H7 (cell line): ENCODE measurements at places on chromosomes 7 and 10. TPM values are rescaled to one million over a fixed set of nuclear protein-coding genes. Genes with fewer than 3 reads are reported as not detected.

- DNase-seq, result peak; percentile 69
These were observed 73.7 kb downstream of the INSIG1 start for GRCh38 chr7:155371331-155371883.

DNA sequence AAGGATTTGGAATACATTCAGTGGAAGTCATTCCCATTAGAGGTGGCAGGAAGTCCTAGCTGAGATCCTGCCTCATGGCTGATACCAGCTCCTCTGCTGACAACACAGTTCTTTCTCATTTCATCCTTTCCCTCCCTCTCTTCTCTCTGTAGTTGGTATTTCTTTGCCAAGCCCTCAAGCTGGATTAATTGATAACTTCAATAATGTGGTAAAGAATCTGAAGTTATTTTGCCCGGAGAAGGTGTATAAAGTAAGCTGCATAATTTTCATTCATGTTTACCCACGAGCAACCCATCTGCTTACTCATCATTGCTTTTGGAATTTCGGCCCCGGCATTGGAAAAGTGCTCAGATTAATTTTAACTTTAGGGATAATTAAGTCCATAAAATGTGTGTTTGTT, 85.2 kb upstream of the PLPP4 start:
- no peak for DNase-seq

GRCh38 chr7:18558503-18558902, 63.0 kb downstream of the HDAC9 start:
- no peak for DNase-seq

GRCh38 chr7:24842449-24843241, 85.4 kb upstream of the GSDME start:
- DNase-seq, result no peak

GRCh38 chr7:33038639-33039038, 23.9 kb downstream of the NT5C3A start:
- no peak for DNase-seq

GRCh38 chr7:70271617-70272081, 673.4 kb downstream of the AUTS2 start:
- DNase-seq, result no peak

DNA sequence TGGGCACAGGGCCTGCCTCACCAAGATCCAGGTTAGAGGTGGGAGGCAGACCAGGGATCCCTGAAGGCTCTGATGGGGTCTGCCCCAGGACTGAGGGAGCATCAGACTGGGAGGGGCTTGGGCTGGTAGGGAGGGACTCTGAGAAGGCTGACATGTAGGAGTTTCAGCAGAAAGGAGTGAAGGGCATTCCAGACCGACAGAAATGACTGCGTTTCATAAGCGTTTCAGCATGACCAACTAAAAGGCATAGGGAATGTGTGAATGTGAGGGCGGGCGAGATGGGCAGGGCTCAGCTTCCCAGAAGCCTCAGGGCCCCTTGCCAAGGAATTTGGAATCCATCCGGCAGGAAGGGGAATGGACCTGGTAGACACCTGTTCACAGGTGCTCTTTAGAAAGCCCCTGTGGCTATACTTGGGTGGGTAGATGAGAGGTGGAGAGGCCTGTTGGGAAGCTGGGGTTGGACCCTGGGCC, 24.9 kb upstream of the SLC29A3 start:
- DNase-seq, result no peak

GRCh38 chr7:73345951-73346350, 18.0 kb downstream of the FKBP6 start:
- DNase-seq, result no peak

DNA sequence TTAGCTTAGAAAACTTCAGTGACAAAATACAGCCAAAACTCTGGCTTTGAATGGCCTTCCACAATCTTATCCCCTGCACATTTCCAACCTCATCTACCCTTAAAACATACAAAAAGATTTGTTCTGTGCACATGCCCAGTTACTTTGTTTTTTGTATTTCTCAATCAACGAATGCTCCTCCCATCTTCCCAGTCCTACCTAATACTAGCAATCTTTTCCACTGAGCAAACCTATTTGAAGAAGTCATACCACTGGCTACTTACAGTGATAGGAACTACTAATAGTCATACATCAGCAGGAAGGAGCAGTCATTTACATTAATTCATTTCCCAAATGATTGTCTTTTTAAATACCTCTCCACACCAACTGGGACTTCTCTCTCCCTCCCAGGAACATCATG, 2.5 kb downstream of the USP54 start:
- DNase-seq, result no peak

- no peak for DNase-seq
These were observed 19.5 kb upstream of the ITPRID1 start for GRCh38 chr7:31494421-31494820.

DNA sequence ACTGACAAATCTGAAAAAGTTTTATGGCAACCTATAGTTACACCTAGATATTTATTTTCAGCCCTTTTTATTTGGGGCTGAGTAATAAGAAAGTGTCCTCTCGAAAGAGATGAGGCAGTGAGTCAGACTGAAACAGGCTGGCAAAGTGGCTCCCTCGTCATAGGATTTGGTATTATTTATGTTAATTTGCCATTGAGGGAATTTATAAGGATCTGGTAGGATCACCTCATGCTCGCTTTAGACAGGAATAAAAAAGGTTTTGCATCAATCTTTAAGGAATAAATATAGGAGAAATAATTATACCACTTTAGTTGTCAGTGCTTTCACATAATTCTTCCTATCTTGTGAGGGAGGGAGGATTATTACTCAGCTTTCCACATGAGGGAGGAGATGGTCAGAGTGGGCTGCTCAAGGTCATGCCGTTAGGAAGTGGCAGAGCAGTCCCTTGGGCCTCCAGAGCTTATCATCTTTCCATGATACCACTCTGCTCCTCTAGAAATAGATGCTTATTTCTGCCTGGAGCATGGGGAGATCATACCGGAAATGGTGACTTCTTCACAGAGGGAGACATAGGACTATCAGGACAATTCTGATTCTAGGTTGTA, 356.8 kb downstream of the GPR158 start:
- DNase-seq, result no peak

GRCh38 chr10:130443066-130443465, 306.9 kb downstream of the GLRX3 start:
- DNase-seq, result no peak

GRCh38 chr7:120819861-120820260, 38.1 kb downstream of the TSPAN12 start:
- DNase-seq, result no peak

DNA sequence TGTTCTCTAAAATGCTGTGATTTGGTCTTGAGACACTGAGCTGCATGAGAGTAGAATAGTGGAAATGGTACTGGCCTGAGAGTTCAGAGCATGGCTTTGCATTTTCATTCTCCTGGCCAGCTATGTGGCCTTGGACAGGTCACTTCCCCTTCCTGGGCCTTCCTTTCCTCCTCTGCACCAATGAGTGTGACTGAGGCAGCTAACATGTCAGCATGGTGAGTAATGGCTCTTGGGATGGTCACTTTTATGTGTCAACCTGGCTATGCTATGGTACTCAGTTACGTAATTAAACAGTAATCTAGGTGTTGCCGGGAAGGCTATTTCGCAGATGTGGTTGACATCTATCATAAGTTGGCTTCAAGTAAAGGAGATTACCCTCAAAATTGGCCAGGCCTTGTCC, 109.3 kb downstream of the RTKN2 start:
- DNase-seq, result no peak

- no peak for DNase-seq
These were observed 63.0 kb downstream of the CUL1 start for GRCh38 chr7:148761499-148762278.

DNA sequence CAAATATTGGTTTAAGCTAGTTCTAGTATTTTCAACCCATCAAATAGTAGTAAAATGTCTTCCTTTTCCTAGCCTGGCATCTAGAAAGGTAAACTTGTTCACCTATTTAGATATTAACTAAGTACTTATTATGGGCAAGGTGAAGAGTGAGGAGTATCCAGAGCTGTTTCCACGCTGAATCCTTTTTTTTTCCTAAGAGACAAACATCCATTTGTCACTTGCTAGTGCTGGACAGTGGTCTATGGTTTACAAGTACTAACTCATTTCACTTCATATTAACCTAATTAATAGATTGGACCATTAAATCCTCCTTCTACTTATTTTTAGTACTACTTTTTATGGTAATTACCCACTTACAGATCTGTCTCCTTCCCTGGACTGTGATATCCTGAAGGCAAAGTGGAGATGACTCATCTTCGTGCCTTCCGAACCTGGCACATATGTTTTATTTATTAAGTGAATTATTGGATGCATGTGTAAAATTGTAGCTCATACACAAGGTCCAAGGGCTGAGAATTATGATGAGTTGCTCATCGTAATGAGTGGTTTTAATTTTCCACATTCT, 159.6 kb upstream of the IGFBP3 start:
- DNase-seq, result no peak

- no peak for DNase-seq
These were observed 19.3 kb downstream of the MYOF start for GRCh38 chr10:93462881-93463280.

- no peak for DNase-seq
These were observed 12.4 kb downstream of the RBP3 start for GRCh38 chr10:47360419-47361040.

GRCh38 chr10:111435871-111436270, 359.0 kb downstream of the ADRA2A start:
- no peak for DNase-seq

DNA sequence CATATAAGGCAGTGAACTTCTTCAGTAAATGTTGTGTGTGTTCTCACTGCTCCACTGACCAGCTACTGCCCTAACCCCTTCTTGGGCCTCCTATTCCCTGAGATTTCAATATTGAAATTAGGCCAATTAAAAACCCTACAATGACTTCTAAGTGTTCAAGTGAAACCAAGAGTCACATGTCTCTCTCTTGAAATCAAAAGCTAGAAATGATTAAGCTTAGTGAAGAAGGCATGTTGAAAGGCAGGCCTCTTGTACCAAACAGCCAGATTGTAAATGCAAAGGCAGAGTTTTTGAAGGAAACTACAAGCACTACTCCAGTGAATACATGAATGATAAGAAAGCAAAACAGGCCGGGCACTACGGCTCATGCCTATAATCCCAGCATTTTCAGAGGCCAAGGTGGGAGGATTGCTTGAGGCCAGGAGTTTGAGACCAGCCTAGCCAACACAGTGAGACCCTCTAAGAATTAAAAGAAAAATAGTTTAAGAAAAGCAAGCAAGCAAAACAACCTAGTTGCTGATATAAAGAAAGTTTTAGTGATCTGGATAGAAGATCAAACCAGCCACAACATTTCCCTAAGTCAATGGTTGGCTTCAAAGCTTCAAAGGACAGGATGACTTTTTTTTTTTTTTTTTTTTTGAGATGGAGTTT, 22.3 kb downstream of the BRAF start:
- no peak for DNase-seq

- no peak for DNase-seq
These were observed 83.4 kb upstream of the PPP1R9A start for GRCh38 chr7:94823947-94824346.

DNA sequence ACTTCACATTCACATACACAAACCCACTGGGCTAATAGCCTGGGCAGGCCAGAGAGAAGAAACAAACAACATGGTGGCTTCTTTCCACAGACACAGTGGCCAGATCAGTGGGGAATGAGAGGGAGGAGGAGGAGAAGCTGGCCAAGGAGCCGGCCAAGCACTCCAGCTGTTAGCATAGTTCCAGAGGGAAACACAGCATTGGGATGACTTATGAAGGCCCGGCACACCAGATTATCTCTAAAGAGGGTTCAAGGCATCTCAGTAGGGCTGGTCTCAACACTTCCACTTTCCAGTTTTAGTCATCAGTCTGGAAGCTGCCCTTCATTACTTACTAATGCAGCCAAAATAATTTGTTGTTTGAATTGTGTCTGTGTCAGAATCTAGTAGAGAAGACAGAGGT, 42.1 kb upstream of the GPR26 start:
- no peak for DNase-seq

GRCh38 chr10:123553810-123554430, 112.2 kb upstream of the GPR26 start:
- no peak for DNase-seq

- peak; percentile 67 for DNase-seq
These were observed 386.3 kb downstream of the TNS3 start for GRCh38 chr7:47195641-47196040.

DNA sequence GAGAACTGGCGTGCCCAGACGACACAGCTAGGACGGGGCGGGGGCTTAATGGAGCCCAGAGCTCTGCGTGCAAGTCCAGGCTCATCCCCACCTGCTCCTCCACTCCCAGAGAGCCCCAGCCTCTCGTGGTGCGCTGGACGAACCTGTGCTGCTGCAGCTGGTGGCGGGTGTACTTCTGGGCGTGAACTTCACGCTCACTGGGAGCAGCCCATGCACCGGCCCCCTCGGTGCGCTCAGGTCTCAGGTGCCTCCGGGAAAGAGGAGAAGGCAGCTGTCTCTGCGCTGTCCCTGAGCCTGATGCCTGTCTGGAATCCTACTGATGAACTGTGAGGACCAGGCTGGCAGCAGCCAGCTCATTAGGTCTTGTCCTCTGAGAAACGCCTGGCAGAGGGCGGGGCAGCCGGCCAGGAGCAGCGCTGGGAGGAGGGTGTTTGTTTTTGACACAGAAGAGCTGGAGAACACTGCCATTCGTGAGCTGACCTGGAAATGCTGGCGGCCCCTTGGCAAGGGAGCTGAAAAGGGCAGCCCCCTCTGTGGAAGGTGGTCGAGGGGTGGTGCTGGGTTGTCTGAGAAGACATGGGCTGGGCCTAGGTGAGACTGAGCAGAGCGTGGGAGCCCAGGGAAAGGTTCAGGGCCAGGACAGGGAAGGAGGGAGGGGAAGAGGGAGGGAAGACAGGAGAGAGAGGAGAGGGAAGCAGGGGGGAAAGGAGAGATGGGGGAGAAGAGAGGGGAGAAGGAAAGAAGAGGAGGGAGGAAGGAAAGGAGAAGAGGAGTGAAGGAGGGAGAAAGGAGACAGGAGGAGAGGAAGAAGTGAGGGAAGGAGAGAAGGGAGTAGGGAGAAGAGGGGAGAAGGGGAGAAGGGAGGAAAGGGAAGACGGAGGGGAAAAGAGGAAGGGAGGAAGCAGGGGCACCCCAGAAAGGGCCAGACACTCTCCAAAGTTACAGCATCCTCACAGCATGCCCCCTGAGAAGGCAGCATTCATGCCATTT, 53.5 kb upstream of the TNS3 start:
- DNase-seq, result peak; percentile 78

ARID5B gene
- total RNA-seq, result 1.3 and 1.4 TPM in 2 replicates

LIPF gene
- total RNA-seq, result not detected in 2 replicates

FAM204A gene
- 30.6 and 33.4 TPM in 2 replicates for total RNA-seq

TCAF1 gene
- total RNA-seq, result 22.6 and 38.2 TPM in 2 replicates

TECPR1 gene
- 12.7 and 13.7 TPM in 2 replicates for total RNA-seq

CCL24 gene
- not detected in 2 replicates for total RNA-seq
